ENCODE measurements at places on chromosomes 5 and 9. TPM values are rescaled to one million over a fixed set of nuclear protein-coding genes. Genes with fewer than 3 reads are reported as not detected.

DNA sequence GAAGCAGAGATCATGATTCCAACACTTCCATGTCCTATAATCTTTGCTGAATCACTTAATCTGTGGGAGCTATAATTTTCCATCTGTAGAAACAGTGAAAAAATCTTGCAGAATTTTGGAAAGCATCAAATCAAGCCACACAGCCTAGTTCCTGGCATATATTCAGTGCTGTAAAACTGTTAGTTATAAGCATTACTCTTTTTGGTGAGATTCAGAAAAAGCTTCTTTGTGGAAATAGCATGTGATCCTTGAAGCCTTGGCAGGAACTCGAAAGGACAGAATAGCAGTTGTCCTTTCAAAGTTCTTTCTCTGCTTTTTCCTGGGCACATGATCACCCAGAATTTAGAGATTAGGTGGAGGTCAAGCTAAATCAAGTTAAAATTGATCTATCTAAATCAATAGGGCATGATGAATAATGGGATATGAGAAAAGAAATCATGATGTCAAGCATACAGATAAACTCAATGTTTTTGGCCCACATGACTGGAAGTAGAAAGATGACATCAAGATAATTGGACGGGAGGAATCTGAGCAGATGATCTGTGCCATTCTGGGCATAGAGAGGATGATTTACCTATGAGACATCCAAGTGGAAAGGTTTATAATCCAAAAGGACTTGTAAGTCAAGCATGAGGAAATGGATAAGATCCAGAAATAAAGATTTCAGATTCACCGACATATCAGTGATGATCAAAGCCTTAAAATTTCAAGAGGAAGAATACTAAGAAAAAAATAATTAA lies 73.1 kb downstream of the TMEM232 start:
- no peak for DNase-seq
- no peak overlapping the region for H3K27ac ChIP-seq
- H3K4me1 ChIP-seq = no peaks in the 10 kb centered on the region
- no peaks in the 10 kb centered on the region for H3K36me3 ChIP-seq

GRCh38 chr9:132214027-132214622 lies 52.3 kb downstream of the NTNG2 start:
- H3K4me3 ChIP-seq = no peak overlapping the region
- peak overlapping the region; percentile 68 for H3K27ac ChIP-seq
- peak; percentile 84 for DNase-seq
- H3K4me1 ChIP-seq = no peaks in the 10 kb centered on the region
- no peaks in the 10 kb centered on the region for H3K36me3 ChIP-seq
- no peaks in the 10 kb centered on the region for H3K27me3 ChIP-seq

DNA sequence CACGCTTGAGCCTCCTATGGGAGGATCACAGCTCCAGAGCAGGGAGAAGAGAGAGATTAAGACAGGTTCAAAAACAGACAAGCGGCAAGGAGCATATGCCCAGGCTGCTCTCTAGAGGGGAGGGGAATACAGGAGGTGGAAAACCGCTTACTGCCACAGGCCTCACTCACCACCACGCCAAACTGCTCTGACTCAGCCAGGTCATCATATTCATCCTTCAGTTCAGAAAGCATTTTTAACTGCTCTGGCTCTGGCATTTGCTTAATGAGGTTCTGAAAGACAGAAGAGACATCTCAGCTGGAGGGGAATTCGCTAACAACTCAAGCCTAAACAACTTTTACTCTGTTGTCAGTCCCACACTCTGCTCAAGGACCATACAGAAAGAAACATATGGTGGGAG lies 40.1 kb downstream of the PCDHGC5 start:
- peaks cover 3% of the 10 kb centered on the region for H3K36me3 ChIP-seq
- peak; percentile 76 for DNase-seq
- H3K27ac ChIP-seq = peak overlapping the region; percentile 76

DNA sequence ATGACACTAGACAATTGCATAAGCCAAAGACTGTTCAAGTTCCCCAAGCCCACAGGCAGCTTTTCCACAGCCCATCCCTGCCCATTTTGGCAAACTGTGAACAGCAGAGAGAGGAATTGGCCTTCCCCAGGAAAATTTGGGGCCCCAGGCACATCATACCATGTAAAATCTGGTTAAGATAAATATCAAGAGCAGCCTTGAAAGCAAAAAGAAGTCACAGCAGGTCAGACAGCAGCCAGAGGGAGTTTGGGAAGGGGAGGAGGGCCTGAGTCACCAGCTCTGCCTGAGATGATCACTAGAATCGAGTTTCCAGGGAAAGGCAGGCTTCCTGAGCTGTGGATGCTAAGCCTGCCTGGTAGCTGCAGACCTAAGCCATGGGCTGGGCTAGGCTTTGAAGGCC lies 179.2 kb downstream of the RFK start:
- peaks cover 4% of the 10 kb centered on the region for H3K27me3 ChIP-seq
- no peak overlapping the region for H3K27ac ChIP-seq
- no peaks in the 10 kb centered on the region for H3K4me1 ChIP-seq
- H3K36me3 ChIP-seq = no peaks in the 10 kb centered on the region
- no peak for DNase-seq

DNA sequence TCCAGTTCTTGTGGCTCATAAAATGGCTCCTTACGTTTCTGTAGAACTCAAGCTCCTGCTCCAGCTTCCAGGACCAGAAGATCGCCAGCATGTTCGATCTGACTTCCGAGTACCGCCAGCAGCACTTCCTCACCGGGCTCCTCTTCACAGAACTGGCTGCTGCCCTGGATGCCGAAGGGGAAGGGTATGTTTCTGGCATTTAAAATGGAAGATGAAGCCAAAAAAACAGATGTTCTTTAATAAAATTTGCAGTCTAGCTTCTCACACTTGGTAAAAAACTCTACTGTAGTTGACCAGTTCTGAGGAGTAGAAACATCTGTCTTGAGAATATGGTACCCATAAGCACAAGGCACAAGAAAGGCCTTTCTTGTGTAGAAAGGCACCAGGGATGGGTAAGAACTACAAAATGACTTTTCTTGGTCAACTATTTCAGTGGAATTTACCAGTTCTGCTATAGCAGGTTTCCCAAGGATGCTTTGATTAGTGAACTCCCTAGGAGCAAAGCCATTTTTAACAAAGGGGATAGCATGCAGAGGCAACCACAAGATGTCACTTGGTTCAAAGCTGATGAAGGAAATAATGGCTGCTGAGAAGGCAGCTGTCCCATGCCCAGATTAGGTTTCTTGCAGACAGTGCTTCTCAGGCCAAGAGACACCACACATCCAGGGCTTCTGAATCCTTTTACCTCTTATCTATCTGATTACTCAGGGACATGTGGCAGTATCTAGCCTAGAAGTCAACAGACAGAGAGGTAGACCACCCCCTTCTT lies 192.4 kb downstream of the DOCK8 start:
- H3K27ac ChIP-seq = no peak overlapping the region
- DNase-seq = no peak
- no peaks in the 10 kb centered on the region for H3K27me3 ChIP-seq
- no peaks in the 10 kb centered on the region for H3K4me1 ChIP-seq

MRPS30 gene
- total RNA-seq = 88.7 TPM
